ENCODE measurements at places on chromosomes 7 and 10.

DNA sequence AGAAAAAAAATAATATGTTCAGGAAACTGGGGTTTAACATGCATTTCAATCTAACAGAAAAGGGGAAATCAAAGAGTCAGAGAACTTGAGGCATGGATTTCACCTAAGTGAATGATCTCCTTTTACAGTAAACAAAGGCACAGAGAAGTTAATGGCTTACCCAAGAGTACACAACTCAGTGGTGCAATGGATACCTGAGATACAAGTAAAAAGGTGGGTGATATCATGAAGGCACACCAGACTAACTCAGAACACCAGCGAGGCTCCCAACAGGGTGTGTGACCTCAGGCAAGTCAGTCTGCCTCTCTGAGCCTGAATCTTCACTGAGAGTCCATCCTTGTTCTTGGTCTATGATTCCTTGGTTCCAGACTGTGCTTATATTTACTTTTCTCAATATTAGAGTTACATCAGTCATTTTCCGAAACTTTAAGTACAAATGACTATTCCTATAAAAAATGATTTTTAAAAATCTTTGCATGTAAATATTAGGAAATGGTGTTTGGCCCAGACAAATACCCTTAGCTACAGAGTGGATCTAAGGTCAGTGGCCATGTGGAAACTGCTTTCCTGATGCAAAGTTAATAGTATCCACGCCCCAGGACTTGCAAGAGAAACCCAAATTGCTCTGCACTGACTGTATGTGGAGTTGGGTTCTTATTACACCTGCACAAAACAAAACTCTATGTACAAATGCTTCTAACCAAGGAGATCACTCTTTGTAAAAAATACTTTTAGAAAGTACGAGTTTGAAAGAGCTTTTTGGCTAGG lies 282.8 kb upstream of the IMMP2L start:
- DNase-seq = no peak

DNA sequence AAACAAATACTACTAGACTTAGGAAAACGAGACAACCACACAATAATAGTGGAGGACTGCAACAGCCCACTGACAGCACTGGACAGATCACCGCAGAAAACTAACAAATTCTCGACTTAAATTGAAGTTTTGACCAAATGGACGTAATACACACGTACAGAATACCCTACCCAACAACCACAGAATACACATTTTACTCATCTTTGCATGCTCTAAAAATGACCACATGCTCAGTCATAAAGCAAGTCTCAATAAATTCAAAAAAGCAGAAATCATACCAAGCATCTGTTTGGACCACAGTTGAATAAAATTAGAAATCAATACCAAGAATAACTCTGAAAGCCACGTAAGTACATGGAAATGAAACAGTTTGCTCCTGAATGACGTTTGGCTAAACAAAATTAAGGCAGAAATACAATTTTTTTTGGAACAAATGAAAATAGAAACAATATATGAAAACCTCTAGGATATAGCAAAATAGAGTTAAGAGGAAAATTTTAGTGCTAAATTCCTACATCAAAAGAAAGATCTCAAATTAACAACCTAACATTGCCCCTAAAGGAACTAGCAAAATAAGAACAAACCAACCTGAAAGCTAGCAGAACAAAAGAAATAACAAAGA lies 30.6 kb downstream of the MAPK8 start:
- no peak for DNase-seq

GRCh38 chr7:23628370-23628769 lies 31.2 kb downstream of the CCDC126 start:
- no peak for DNase-seq

- no peak for DNase-seq
Observed at GRCh38 chr7:151296202-151296992, 45.2 kb upstream of the NUB1 start.

Measured in cerebellar nuclear complex (tissue), 1 donor.